CD14-positive monocyte (primary cell): ENCODE measurements at places on chromosomes 1 and 21.

DNA sequence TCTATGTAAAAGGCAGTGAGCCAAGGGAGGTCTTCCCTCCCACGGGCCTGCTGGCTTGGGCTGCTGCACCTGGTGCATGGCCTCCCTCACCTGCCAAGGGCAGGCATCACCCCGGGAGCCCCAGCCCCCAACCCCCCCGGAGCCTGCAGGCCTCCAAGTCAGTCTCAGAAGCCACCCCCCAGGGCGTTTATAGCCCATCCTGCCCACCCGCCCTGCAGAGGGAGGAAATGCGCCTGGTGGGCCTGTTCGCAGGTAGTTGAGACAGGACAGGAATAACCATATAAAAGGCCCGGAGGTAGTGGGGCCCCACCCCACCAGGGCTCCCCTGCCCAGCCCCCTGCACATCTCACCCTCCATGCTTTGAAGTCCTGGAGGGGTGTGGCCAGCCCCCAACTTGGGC, 18.2 kb upstream of the ARF1 start:
- DNase-seq: no peak

DNA sequence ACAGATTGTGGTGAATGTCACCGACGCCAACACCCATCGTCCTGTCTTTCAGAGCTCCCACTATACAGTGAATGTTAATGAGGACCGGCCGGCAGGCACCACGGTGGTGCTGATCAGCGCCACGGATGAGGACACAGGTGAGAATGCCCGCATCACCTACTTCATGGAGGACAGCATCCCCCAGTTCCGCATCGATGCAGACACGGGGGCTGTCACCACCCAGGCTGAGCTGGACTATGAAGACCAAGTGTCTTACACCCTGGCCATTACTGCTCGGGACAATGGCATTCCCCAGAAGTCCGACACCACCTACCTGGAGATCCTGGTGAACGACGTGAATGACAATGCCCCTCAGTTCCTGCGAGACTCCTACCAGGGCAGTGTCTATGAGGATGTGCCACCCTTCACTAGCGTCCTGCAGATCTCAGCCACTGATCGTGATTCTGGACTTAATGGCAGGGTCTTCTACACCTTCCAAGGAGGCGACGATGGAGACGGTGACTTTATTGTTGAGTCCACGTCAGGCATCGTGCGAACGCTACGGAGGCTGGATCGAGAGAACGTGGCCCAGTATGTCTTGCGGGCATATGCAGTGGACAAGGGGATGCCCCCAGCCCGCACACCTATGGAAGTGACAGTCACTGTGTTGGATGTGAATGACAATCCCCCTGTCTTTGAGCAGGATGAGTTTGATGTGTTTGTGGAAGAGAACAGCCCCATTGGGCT, 3.0 kb downstream of the CELSR2 start:
- no peak for DNase-seq

DNA sequence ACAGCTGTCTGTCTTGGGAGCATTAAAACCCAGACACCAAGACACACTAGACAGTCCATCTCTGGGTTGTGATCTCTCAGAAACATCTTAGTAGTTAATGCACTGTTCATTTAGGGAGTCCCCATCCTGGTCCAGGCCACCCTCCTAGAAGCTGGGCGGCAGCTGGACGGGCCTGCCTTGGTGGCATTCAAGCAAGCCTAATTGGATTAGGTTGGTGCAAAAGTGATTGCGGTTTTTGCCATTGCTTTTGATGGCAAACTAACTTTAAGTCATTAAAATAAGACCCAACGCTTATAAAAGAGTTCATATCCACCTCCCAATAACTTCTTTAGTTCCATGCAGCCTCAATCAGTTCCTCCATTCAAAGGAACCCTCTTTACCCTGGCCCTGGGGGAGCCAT, 21.7 kb downstream of the ATP5PO start:
- no peak for DNase-seq

- DNase-seq: peak; percentile 82
Observed at GRCh38 chr1:159881622-159882526, 18.1 kb downstream of the CFAP45 start.

DNA sequence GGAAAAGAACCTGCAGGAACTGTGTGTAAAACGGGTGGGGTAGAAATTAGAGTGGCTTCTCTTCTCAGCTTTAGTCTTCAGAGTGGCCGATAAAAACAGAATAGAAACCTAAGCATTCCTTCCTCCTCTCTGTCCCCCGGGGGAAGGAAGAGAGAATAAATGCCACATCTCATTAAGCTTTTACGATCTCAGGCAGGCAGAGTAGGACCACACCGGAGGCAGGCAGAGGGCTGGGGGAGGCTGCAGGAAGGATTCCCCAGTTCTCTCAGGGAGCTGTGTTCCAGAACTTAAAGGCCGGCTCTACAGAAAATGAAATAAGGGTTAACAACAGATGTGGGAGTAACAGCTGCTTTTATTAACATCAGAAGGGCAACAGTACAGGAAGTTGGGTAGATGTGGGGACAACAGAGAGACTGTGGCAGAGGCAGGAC, 24.5 kb upstream of the MEF2D start:
- DNase-seq: peak; percentile 36

DNA sequence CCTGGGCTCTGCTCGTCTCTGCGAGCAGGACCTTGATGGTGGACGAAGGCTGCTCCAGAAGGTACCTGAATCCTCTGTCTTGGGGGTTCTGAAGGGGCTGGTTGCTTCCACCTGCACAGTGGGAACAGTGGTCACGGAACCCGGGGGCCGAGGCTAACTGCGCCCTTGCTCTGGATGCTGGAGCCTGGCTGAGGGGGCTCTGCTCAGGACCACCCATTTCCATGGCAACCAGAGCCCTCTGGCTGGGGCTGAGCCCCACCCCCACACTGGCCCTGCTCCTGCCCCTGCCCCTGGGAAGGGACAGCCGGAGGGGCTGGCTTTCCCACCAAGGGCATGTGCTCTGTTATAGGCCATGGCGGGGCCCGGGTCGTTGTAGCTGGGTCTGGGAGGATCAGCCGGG, 462.3 kb downstream of the PTPRU start:
- DNase-seq: no peak

GRCh38 chr21:35321322-35322200, 272.5 kb upstream of the RUNX1 start:
- DNase-seq: no peak

GRCh38 chr1:168084396-168085231, 52.1 kb downstream of the GPR161 start:
- DNase-seq: peak; percentile 66

- DNase-seq: peak; percentile 90
Observed at GRCh38 chr1:27568300-27569087, 35.5 kb downstream of the AHDC1 start.

GRCh38 chr1:227416156-227416830, 98.0 kb upstream of the CDC42BPA start:
- DNase-seq: no peak

GRCh38 chr1:198151688-198152087, 5.1 kb upstream of the NEK7 start:
- DNase-seq: no peak

DNA sequence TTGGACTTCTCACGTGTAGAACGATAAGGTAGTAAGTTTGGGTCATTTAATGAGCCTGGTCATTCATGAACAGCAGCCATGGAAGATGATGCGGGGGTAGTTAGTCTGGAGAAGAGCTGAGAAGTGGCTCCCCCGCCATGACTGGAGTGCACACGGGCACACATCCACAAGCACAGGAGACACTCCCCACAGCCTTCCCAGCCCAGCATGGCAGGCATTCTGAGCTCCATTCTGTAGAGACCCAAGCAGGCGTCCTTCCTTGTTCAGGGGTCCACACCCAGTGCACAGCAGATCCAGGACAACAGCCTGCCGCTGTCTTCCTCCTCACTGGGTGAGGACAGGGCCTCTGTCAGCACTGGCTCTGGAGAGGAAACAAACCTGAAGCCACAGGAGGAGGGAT, 57.0 kb downstream of the SCCPDH start:
- DNase-seq: no peak

DNA sequence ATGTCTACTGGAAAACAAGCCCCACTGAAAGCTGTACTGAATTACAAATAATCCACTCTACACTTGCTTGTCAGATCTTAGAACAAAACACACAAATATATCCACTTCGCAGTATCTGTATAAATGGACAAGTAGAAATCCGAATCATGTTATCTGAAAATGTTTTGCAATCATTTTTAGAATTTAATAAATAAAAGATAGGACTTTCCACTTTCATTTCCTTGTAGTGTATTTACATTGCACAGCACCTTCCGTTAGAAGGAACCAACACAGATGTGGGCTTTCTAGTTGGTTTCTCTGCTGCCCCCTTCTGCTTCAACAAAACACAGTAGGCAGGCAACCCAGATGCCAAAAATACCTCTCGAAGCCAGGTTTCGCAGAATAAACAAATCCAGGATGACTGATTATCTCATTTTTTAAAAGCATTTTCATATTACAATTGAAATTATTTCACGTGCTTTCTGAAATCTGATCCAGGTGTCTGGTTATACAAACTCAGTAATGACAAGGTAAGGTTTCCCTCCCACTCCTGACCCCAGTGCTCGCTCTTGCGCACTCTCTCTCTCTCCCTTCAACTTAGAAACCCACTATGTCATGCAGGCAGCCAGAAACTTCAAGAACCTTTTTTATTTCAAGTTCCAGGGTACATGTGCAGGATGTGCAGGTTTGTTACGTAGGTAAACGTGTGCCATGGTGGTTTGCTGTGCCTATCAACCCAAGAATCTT, 389.9 kb downstream of the SMYD3 start:
- peak; percentile 18 for DNase-seq

DNA sequence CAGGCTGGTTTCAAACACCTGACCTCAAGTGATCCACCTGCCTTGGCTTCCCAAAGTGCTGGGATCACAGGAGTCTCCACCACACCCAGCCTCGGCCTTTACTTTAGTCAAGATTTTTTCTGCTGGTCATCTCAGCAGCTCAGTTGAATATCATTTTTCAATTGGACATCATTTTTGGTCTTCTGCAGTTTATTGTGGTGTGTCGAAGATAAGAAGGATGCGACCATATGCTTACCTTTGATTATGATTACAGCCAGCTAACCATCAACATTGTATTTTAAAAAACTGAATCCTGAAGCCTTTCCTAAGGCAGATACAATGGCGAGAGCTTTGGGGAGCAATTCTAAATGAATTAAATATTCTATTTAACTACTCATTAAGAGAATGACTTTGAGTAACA, 12.3 kb upstream of the NFIA start:
- DNase-seq: no peak

- DNase-seq: no peak
Observed at GRCh38 chr1:92324784-92325183, 25.9 kb downstream of the RPAP2 start.

DNA sequence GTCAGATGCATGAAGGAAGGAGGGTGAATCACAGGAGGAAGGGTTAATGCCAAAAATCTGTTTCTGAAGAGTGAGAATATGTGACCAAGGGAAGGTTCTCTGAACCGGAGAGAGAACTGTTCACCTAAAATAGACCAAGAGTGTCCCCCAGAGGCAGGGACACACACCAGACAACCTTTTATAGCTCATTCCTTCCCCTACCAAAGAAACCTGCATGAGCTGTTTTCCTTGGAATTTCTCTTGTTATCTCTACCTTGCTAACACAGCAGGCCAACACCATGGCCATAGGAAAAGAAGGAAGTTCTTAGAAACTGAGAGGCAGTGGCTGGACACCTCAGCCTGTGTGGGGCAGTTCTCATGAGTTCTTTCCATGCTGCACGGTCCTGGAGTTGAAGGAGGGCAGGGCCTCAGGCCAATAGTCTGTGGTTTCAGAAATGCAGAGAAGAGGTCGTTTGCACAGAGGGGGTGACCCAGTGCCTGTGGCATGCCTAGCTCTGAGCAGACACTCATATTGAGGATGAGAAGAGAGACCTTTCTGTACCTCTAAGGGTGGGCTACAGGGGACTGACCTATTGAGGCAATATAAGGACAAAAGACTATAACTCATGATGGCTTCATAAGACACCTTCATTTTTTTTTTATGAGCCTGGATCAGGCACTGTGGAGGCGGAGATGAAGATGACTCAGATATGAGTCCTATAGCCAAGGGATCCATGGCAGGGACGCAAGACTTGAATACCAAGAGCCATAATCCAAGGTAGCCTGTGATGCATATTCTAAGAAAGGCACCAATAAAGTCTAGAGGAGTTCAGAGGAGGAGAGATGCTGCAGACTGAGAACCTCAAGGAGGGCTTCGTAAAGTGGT, 39.4 kb downstream of the IGFN1 start:
- no peak for DNase-seq

DNA sequence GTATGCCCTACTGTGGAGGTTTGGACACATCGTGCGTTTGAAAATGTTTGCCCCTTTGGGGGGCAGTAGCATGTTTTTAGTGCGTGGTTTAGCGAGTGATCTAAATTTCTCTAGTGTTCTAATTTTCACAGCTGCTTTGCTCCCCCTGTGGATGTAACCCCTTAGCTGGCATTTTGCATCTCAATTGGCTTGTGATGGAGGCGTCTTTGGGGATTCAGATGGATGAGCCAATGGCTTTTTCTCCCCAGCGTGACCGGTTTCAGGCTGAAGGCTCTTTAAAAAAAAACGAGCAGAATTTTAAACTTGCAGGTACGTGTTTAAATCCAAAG, 836 bp downstream of the CDC7 start:
- no peak for DNase-seq

DNA sequence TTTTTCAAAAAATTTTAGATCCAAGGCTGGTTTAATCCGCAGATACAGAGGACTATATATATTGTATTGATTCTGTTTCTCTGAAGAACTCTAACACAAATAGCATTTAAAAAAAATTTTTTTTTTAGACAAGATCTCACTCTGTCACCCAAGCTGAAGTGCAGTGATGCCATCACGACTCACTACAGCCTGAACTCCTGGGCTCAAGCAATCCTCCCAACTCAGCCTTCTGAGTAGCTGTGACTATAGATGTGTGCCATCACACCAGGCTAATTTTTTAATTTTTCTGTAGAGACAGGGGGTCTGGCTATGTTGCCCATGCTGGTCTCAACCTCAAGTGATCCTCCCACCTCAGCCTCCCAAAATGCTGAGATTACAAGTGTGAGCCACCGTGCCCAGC, 3.0 kb downstream of the ANKRD45 start:
- DNase-seq: no peak

DNA sequence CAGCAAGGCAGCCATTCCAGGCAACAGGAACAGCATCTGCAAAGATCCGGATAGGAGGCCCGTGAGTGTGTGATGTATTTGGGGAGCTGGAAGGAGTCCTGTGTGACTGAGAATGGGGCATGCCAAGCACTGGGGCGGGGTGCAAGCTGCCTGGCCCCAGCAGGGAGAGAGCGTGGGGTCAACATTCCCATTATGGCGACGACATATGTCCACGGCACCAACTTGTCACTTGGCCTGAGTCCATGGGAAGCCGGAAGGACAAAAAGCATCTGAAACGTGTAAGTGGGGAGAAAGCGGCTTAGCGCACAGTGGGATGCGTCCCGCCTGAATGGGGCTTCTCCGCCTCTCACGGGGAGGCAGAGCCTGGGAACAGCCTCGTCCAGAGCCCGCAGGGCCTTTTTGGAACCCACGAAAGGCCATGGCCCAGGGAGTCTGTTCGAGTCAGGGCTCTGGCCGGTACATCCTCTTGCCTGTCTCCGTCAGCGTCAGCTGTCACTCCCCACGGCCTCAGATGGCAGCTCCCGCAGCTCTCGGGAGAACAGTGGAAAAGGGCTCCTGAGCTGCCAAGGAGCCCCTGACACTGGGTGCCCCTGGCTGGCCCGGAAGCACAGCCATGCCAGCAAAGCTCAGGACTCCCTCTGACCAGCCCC, 12.4 kb downstream of the EPHB2 start:
- no peak for DNase-seq

- no peak for DNase-seq
Observed at GRCh38 chr1:53255031-53255430, 16.7 kb upstream of the MAGOH start.

- DNase-seq: no peak
Observed at GRCh38 chr1:64624218-64624713, 120.6 kb upstream of the RAVER2 start.
